Cerebellum (tissue), 4 donors: ENCODE measurements at places on chromosomes 4 and X. TPM values are rescaled to one million over a fixed set of nuclear protein-coding genes. Genes with fewer than 3 reads are reported as not detected.

DNA sequence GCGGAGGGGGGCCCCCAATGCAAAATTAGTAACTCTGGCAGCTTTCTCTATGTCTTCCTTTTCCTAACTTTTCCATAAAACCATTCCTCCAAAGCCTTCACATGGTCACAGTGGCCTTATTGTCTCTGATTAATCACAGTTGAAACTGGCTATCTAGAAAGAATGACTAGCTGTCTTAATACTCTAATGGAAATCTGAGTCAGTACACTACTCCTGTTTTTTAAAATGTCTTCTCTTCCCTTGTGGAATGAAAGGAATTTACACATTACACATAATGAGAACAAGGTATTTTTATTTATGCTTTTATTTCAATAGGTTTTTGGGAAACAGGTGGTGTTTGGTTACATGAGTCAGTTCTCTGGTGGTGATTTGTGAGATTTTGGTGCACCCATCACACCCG is 66.3 kb upstream of the PUDP start:
- no peak for DNase-seq

DNA sequence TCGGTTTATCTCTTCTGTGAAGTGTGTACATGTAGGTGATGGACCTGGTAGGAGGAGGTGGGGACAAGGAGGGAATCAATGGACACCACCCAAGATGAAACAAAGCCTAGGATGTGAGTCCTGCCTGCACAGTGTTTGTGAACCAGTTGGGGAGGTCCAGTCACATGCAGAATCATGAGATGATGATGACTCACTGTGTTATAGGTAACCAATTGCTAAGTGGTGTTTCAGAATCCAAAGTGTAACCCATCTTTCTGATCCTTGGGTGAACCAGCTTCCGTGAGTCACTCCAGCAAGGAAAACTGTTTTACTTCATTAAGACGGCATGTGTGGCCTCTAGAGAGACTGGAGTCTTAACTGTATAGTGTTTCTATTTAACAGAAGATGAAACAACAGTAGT is 57.9 kb upstream of the HPF1 start:
- no peak for DNase-seq

Gene CXCL5
- not detected for total RNA-seq

- DNase-seq: no peak
Measured at GRCh38 chr4:117784266-117784665, 250.0 kb upstream of the NDST3 start.

- DNase-seq: no peak
Measured at GRCh38 chrX:119190831-119191230, 45.3 kb upstream of the PGRMC1 start.

Gene OCIAD1
- 116 TPM for total RNA-seq

GRCh38 chr4:174069848-174070330 is 213.6 kb downstream of the FBXO8 start:
- no peak for DNase-seq

DNA sequence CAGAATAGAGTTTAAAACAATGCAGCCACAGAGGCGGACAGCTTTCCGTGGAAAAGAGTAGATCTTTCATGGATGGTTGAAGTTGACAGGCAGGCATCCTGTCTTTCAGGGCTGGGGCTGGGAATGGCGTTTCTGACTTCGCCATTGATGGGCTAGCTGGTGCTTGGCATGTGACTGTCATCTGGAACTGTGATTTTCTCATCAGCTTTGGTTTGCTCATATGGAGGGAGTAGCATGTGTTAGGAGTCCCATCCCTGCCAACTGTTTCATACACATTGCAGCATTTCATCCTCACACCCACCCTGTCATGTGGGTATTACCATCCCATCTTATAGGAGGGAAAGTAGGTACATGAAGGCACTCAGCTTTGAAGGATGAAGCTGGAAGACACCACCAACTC is 49.2 kb upstream of the STX18 start:
- DNase-seq: no peak

Gene RNF128
- total RNA-seq: 2.0 TPM

GRCh38 chr4:149161247-149161646 is 654.4 kb downstream of the IQCM start:
- no peak for DNase-seq

- DNase-seq: no peak
Measured at GRCh38 chrX:31934842-31935370, 863.1 kb upstream of the FTHL17 start.

Gene NR3C2
- total RNA-seq: 10.1 TPM

DNA sequence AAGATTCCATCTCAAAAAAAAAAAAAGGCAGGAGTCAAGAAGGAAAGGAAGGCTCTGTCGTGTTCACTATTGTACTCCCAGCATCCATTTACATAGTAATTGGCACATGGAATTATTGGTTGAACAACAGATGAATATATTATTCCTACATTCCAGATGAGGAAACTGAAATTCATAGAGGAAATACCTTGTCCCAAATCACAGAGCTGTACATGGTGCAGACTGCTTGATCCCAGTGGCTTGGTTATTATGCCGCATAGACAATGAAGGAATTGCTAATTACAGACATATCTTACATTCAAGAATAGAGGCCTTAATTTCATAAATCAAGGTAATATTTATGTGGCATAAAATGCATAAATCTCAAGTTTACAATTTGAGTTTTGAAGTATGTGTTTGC is 63.6 kb downstream of the LDB2 start:
- DNase-seq: no peak

GRCh38 chrX:97619499-97619898 is 735.8 kb downstream of the RPA4 start:
- no peak for DNase-seq

- DNase-seq: no peak
Measured at GRCh38 chrX:12360383-12360782, 222.1 kb downstream of the FRMPD4 start.

- no peak for DNase-seq
Measured at GRCh38 chrX:21529771-21530170, 128.4 kb downstream of the KLHL34 start.

Gene CNKSR2
- 168 TPM for total RNA-seq

DNA sequence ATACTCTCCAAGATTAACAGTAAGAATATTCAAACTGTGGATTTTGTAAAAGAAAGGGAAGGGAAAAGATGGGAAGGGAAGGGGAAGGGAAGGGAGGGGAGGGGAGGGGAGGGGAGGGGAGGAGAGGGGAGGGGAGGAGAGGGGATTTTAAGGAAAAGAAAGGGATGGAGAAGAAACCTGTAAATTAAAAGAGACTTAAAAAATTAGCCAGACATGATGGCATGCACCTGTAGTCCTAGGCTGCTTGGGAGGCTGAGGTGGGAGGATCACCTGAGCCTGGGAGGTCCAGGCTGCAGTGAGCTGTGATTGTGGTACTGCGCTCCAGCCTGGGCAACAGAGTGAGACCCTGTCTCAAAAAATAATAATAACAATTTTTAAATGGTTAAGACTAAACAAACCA is 83.7 kb downstream of the USP46 start:
- DNase-seq: no peak

DNA sequence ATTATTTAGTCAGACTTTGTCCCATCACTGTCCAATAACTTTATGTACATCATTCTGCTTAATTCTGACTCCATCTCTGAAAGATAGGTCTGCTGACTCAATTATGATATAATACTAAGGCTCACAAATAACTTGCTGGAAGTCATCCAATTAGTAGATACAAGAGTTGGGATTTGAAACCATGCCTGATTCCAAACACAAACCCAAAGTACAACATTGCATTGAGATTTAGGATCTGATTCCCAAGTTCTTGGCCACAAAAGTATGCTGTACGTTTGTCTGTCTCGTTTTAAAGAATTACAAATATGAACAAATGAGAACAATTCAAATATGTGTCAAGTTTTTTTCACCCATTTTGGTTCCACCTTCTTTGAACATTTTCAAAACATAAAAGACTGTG is 108.8 kb downstream of the AMELX start:
- no peak for DNase-seq

- DNase-seq: no peak
Measured at GRCh38 chrX:97399400-97399799, 515.7 kb downstream of the RPA4 start.

GRCh38 chr4:111268769-111269414 is 646.0 kb upstream of the PITX2 start:
- no peak for DNase-seq

- no peak for DNase-seq
Measured at GRCh38 chr4:31366041-31366440, 645.9 kb downstream of the PCDH7 start.

DNA sequence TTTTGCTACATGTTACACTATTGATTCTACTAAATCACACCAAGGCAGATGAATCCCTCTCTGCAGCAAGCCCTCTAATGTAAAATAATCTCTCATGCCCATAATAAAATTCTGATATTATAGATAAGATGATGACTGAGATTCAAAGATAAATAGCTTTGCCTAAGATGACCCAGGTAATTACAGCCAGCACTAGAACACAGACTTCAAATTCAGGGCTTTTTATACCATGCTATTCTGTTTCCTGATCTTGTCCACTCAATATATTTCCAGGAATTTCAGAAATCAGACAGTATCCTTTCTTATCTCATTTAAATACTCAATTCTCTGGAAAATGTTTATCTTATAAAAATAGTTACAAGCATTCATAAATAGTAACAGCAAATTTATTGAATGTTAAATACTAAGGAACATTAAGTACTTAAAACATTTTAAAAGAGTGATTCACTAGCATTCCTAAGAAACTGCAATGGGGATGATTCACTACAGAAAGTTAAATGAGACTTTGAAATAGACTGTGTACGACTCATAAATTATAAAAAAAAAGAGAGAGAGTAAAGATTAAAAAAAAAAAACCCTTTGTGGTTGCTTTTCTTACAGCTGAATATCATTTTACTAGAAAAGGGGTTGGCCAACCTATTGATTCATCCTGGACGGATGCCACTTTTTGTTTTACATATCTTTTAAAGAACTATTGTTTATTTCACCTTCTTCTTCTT is 45.8 kb upstream of the IL21 start:
- no peak for DNase-seq

Gene CTAG1A
- total RNA-seq: not detected

Gene CSAG3
- not detected for total RNA-seq
